ENCODE measurements at places on chromosomes 3 and 15. TPM values are rescaled to one million over a fixed set of nuclear protein-coding genes. Genes with fewer than 3 reads are reported as not detected.

The ZDHHC3 gene
- total RNA-seq, result 152 TPM

The TTLL13 gene
- 0.35 TPM for total RNA-seq

The NAALADL2 gene
- 8.5 TPM for total RNA-seq

The GRM2 gene
- total RNA-seq, result not detected

The LAMB2 gene
- total RNA-seq, result 112 TPM

The ANKRD63 gene
- not detected for total RNA-seq

The GOLGA8Q gene
- not detected for total RNA-seq

The PAQR5 gene
- total RNA-seq, result 71.1 TPM

The MBD4 gene
- 25.0 TPM for total RNA-seq

The ESYT3 gene
- total RNA-seq, result 1.2 TPM

The RFC4 gene
- total RNA-seq, result 13.4 TPM

The THRB gene
- 23.3 TPM for total RNA-seq

The RPL39L gene
- 11.6 TPM for total RNA-seq

The CD200 gene
- 7.6 TPM for total RNA-seq

The ALG1L2 gene
- not detected for total RNA-seq

The MAPKAPK3 gene
- total RNA-seq, result 45.1 TPM

The CSPG4 gene
- 12.7 TPM for total RNA-seq

The IVD gene
- total RNA-seq, result 74.1 TPM

The PP2D1 gene
- not detected for total RNA-seq

The ZBTB11 gene
- 14.3 TPM for total RNA-seq

The DUOX1 gene
- total RNA-seq, result 0.45 TPM

The CLDN18 gene
- 0.44 TPM for total RNA-seq

The HEMK1 gene
- 23.0 TPM for total RNA-seq

The SH2D7 gene
- 1.6 TPM for total RNA-seq

The COL7A1 gene
- total RNA-seq, result 3.8 TPM

The THOC7 gene
- total RNA-seq, result 61.9 TPM

The WDR72 gene
- total RNA-seq, result 0.42 TPM

The CD276 gene
- total RNA-seq, result 49.9 TPM

The HIGD2B gene
- not detected for total RNA-seq

The CSPG5 gene
- total RNA-seq, result 0.66 TPM

The EIF2A gene
- total RNA-seq, result 77.2 TPM

The KIF15 gene
- total RNA-seq, result 5.9 TPM

The GTF2E1 gene
- 17.9 TPM for total RNA-seq

The PATL2 gene
- total RNA-seq, result 2.6 TPM

The CSTA gene
- total RNA-seq, result 1.2 TPM

The SPINK8 gene
- not detected for total RNA-seq

The PFN2 gene
- 40.3 TPM for total RNA-seq

The STAB1 gene
- 41.1 TPM for total RNA-seq

The GPR62 gene
- not detected for total RNA-seq

The CCDC14 gene
- 70.1 TPM for total RNA-seq

The SKOR1 gene
- total RNA-seq, result 0.19 TPM

The RASGRP1 gene
- 1.5 TPM for total RNA-seq

The SLC12A6 gene
- 13.8 TPM for total RNA-seq

The CLRN1 gene
- not detected for total RNA-seq

The FMN1 gene
- 32.0 TPM for total RNA-seq

Measured in colonic mucosa (tissue), 4 donors.